ENCODE measurements at places on chromosomes 6 and 20.

DNA sequence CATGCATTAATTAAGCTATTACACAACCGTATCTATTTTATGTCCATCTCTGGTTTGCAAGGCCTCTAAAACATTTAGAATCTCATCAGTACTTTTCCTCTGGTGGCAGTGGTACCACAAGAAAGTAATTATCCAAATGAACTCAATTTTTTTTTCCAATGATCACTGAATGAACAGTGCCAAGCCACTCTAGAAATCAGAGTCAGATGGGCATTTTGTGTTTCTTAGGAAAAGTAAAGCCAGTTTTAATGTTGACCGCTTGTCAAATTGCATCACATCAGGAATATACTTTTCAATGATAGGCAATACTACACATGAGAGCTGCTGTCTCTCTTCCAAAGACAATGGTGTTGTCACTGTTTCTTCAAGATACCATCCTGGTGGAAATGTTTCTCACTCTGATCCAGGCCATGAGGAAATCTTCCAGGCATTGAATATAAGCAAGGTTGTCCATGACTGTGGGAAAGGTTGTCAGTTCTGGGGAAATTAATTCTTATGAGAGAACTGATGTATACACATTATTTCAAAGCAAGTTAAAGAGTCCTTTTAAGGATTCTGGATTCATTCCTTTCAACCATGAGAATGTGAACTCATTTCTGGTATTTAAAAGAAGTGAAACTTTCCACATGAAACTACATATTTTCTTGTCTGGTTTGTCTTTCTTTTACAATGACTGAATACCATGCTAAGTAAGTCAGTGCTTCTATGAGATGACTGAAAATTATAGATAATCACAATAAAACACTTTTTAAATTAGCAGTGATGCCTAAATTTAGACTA lies 108.8 kb upstream of the TCF21 start:
- no peak for DNase-seq

- DNase-seq: no peak
Observed at GRCh38 chr20:53013183-53013582, 41.0 kb downstream of the TSHZ2 start.

GRCh38 chr6:25329161-25329817 lies 50.1 kb downstream of the CARMIL1 start:
- DNase-seq: no peak

GRCh38 chr6:45569210-45569945 lies 191.6 kb upstream of the SUPT3H start:
- peak; percentile 6 for DNase-seq

DNA sequence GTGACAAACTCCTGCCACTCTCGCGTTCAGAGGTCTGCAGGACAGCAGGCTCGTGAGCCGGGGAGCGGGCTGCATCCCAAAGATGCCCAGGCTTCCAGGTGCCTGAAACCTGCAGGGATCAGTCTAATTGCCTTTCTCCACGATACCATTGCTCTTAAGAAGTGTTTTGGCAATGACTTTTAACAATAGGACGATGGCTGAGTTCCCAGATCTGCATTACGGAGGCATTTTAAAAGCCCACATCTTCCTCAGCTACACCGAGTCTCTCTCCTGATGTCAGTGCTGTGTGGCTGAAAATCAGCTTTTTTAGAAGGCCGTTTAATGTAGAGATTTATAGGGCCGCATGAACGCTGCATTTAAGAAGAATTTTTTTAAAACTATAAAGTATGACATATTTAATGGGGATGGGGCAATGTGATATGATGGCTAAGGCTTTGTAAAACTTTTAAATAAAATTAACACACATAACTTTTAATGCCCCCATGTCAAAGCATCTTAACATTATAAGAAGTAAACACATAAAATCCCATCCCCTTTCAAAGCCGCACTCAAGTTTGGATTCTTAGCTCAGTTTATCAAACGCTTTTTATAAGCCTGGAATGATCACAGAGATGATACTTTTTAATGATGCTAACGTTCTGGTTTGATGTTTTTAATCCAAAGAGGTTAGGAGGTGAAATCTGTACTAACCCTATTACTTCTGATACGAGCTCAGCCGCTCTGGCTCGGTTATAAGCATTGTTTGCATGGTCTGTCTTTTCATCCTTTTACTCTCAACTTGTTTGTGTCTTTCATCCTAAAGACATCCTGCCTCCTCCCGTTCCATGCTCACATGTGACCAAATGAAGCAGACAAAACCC lies 386.0 kb downstream of the SMOC2 start:
- no peak for DNase-seq

DNA sequence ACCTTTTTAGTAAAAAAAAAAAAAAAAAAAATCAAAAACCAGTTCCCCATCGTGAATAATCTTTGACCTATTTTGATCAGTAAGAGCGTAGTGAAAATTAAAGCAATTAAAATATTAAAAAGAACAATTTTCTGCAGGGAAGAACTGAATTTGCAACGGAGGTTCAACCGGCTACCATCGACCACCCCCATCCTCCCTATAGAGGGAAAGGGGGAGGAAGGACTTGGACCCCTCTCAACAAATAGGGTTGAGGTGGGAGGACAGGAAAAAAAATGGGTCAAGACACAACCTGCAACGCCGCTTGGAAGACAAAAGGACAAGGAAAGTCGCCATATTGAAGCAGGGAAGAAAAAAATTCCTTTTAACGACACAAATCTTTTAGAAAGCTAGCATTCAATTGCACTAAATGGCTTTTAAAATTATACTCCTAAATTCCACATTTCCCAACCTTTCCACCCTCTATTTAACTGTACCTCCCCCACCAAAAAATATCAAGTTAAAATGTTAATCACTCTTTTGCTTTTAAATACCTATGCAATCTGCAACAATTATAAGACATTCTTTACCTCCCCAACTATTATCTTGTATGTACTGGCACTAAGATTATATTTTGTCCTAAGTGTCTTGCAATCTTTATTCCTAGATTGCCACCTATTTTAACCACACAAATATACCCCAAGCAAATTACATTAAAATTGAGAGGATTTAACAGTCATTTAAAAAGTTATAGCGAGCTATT lies 1.7 kb downstream of the PPP1R10 start:
- DNase-seq: peak; percentile 71
